ENCODE measurements at places on chromosomes 5 and 9.
A peak's percentile ranks its signal among the peaks of the same experiment; 100 is the strongest.

GRCh38 chr5:131814990-131815389 is 18.2 kb upstream of the FNIP1 start:
- no peak for DNase-seq

DNA sequence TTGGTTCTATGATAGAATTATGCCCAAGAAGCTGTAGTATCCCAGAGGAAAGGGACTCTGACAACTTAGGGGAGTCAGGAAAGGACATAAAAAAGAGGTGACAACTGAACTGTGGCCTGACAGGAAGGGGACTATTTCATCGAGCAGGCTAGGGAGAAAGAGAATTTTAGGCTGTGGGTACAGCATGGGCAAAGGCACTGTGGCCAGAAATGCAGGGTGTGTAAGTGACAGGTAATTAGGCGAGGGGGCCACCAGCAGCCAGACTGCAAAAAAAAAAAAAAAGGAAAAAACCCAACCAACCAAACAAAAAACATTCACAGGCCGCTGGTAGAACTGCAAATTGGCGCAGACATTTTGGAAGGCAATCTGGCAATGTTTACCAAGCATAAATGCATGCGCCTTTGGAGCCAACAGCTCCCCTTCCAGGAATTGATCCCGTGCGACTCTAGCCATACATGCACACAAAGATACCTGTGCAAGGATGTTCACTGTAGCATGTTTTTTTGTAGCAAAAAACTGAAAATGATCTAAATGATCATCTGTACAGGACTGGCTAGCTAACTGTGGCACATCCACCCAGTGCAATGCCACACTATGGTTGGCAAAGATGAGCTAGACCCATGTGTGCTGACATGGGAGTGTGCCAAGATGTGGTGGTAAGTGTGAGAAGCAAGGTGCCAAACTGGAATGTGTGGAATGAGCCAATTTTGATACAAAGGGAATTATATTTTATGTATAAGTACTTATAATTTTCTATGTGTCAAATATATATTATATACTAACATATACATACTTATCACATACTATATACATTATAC is 1.1 kb downstream of the EIF4E1B start:
- DNase-seq, result no peak

DNA sequence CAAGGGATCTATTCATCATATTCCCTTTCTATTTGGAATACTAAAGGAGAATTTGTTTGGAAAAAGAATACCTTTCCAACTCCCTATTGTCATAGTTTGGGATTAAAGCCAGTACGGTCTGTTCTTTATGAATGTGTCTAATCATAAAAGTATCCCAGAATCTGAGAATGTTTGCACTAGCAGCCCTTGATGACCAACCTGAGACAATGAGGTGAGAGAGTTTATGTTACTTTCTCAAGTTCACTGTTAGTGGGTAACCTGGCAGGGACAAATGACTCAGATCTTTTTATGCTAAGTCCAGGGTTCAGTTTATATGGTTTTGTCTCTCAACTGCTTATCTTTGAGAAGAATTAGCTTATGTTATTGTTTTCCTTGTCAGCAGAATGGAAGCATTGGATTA is 25.3 kb upstream of the TLR4 start:
- no peak for DNase-seq

- no peak for DNase-seq
These were observed 6.8 kb upstream of the AMACR start for GRCh38 chr5:34014626-34015025.

DNA sequence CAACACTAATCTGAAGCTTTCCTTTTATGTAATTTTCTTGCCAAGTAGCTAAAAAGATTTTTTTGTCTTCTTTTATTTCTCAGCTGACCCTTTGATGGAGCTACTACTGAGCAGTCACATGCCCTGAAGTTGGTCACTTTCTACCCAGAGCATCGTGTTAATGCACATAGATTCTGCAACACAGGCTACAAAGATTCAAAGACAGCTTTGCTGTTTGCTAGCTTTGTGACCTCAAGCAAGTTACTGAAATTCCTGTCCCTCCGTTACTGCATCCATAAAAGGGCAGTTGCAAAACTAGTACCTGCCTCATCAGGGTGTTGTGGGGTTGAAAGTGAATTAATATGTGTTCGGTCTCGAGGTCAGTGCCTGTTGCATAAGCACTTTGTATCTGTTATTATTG is 179.9 kb downstream of the GAS1 start:
- DNase-seq, result no peak

- DNase-seq, result no peak
These were observed 987 bp downstream of the RAB24 start for GRCh38 chr5:177302354-177303110.

- no peak for DNase-seq
These were observed 53.9 kb downstream of the DROSHA start for GRCh38 chr5:31477971-31478370.

DNA sequence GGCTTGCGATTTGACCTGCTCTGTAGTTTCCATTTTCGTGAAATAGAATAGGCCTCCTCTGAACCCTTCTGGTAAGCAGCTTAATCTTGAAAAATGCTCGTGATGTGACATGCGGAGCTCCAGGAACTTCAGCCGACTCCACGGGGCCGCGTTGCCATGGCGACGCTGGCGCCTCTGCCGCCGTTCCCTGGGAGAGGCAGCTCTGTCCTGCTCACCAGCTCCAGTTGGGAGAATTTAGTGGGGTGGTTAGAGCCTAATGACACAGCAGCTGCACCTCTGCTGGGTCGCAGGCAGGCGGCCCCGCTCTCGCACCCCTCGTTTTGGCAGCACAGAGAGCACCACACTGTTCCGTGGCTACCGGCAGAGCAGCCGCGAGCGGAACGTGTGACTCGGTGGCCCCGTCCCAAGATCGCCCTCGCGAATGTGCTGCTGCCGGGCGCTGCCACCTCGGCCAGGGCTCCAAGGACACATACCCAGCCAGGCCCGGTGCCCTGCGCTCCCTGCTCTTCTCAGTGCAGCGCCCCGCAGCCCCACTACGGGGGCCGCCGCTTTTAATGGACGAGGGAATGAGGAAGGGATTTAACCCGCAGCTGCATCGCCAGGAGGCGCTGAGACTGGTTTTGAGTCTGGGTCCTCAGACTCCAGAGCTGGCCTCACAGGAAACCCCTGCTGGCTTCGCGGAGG is 131.2 kb upstream of the LMX1B start:
- no peak for DNase-seq

- no peak for DNase-seq
These were observed 66.0 kb upstream of the ORM1 start for GRCh38 chr9:114256827-114257328.

DNA sequence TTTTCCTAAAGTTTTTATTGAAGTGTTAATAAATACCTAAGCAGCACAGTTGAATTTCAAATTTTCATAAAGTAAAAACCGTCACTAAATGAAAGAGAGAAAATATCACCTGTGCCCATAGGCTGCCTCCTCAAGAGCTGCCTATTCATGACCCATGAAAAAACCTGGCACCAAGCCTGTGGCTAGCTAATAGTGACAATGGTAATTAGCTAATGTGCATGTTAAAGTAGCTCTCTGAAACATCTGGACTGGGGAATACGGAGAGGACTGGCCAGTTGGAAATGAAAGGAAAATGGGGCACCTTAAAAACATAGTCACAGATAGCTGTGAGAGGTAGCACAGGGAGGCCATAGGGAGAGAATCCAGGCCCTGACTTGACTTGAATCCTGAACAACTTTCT is 5.4 kb upstream of the GNE start:
- DNase-seq, result no peak

DNA sequence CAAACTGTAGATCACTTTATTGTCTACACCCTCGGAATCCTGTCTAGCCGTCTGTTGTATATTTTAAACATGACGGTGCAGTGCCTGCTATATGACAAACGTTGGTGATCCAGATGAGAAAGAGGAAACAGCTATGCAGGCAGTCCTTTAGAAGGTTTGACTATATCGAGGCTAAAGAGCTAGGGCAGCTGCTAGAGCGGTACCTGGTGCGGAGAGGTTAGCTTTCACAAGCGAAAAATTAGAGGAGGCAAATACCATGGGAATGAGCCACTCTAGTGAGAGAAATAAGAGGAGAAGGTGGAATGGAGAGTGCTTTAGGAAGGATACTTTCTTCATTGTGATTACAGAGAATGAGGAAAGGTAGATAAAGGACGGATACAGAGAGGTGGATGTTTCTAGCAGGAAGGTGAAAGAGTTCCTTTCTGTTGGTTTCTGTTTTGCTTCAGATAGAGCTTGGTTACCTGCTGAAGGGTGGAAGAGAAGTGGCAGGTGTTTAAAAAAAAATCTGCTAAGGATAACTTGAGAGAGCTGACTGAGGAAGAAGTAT is 959 bp upstream of the FBXL17 start:
- peak; percentile 46 for DNase-seq

DNA sequence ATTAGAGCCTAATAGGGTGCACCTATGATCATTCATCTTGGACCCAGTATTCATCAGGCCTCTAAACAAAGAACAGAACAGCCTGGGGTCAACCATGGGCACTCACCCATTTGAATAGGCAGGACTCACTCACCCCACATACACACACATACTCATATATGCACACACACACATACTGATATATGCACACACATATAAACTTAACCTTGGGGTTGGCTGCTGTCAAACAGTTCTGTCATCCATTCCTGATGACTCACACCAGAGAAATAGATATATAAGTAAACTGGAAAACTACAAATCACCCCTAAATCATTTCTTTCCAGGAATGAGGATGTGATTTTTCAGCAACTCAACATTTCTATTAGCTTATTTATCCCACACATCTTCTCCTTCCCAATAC is 51.3 kb downstream of the ARL15 start:
- DNase-seq, result no peak

DNA sequence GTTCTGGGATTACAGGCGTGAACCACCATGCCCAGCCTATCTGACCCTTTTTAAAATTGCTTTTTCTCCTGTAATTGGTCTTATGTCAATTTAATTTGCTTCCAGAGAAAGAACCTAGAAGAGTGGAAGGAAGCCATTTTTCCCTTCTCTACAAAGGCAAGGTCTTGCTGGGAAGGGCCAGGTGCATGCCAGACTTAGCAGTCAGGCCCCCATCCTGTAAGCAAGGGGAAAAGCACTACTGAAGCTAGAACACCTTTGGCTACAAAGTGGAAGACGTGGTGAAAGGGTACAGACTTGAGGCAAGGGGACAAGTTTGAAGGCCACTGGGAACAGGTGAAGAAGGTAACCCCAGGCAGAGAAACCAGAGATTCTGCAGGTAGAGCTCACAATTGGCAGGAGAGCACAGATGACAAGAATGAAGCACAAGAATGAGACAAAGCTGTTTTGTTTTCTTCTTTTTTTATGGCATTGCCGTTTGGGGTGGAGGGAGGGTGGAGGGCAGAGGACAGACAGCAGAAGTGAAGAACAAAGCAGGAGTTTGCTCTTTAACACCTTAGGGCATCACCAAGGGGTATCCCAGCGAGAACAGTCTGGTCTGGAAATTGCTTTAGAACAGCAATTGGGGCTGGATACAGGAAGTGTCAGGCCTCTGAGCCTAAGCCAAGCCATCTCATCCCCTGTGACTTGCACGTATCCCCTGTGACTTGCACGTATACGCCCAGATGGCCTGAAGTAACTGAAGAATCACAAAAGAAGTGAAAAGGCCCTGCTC is 72.9 kb downstream of the SERINC5 start:
- no peak for DNase-seq

GRCh38 chr9:214648-215493 is at the start of gene DOCK8:
Gene DOCK8, plus strand, starts transcription at chr9:214865. Its CDS starts 112 bp downstream, at chr9:214977.
- peak; percentile 65 for DNase-seq

GRCh38 chr5:128516978-128517377 is 21.1 kb downstream of the FBN2 start:
- DNase-seq, result no peak

GRCh38 chr9:14749741-14750211 is 27.2 kb upstream of the CER1 start:
- no peak for DNase-seq

All from MV-4-11 (cell line).